ENCODE measurements at places on chromosomes 13 and 19.

DNA sequence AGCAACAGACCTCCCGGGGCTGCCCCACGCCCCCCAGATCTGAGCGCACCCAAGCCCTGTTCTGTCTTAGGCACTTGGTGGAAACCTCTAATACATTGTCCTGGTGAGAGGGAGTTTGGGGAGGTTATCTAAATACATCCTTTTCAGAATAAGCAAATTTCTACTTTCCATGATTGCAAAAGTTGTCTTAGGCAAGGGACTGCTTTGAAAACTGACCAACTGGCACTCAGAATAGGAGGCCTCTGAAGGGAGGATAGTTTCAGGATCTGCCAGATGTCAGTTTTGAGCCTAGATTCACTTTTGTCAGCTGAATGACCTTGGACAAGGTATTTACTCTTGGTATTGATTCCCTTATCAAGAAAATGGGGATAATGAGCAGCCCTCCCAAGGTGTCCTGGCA lies 11.8 kb downstream of the SERP2 start:
- no peak for DNase-seq

DNA sequence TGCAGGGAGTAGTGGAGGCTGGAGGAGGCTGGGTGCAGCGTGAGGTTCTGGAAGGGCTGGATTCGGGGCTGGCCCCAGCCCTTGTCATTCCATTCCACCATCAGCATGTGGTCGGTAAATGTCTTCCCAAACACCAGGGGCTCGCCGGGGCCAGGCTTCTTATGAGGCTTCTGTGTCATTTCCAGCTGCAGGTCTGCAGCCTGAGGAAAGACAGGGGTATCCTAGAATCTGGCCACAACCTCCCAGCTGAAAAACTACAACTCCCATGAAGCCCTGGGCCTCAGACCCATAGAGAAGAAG lies 4.4 kb downstream of the BCAT2 start:
- no peak for DNase-seq

DNA sequence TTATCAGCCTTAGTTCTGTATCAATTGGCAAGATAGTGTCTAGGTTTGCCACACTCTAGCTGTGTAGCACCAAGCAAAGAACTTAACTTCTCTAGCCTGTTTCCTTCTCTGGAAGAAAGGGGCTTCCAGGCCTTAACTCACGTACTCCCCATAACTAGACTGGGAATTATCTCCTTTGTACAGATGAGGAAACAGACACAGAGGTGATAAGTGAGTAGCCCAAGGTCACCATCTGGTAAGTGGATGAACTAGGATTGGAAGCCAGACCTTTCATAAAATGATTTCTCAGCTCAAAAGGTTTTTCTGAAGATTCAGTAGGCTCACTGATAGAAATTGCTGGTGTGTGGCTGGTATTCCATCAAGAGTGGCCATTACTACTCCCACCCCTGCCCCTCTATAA lies 3.1 kb downstream of the ZNF428 start:
- DNase-seq, result no peak

GRCh38 chr19:1524287-1524971 lies 552 bp downstream of the PLK5 start:
- DNase-seq, result no peak

GRCh38 chr13:50894504-50894903 lies 15.1 kb upstream of the RNASEH2B start:
- DNase-seq, result no peak

DNA sequence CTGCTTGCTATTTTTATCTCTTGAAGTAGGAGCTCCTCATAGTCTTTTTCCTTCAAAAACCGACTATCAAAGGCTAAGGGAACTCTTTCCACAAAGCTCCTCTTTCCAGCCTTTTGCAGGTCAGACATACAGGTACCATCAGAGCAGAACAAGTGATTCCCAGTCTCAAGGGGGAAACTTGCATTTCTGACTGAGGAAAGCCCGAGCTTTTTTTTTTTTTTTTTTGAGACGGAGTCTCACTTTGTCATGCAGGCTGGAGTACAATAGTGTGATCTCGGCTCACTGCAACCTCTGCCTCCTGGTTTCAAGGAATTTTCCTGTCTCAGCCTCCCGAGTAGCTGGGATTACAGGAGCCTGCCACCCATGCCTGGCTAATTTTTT lies 32.0 kb downstream of the RUBCNL start:
- DNase-seq, result no peak

GRCh38 chr13:40217675-40218074 lies 448.8 kb downstream of the FOXO1 start:
- no peak for DNase-seq

Measured in GDM1 (cell line).